ENCODE measurements at places on chromosomes 3 and 15.

- DNase-seq: no peak
Measured at GRCh38 chr3:30273304-30274072, 332.9 kb upstream of the TGFBR2 start.

- no peak for DNase-seq
Measured at GRCh38 chr3:36447061-36447460, 66.8 kb downstream of the STAC start.

- DNase-seq: peak; percentile 78
Measured at GRCh38 chr3:49132437-49133225, at the start of gene LAMB2. Gene LAMB2, minus strand, starts transcription at chr3:49133050. Its CDS starts 183 bp downstream, at chr3:49132867.

DNA sequence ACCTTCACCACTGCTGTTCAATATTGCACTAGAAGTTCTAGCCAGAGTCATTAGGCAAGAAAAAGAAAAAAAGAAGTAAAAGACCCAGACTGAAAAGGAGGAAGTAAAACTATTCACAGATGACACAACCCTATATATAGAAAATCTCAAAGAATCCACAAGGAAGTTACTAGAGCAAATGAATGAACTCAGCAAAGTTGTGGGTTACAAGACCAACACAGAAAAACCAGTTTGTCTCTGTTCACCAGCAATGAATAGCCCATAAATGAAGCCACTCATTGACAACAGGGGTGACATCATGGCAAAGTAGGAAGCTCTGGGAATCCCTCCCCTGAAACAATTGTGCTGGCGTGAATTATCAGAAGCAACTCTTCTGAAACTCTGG is 4.6 kb downstream of the CFAP100 start:
- DNase-seq: peak; percentile 74

- no peak for DNase-seq
Measured at GRCh38 chr3:10272977-10273376, 19.8 kb downstream of the GHRL start.

- no peak for DNase-seq
Measured at GRCh38 chr15:91132079-91132478, 32.0 kb downstream of the SV2B start.

GRCh38 chr3:164406281-164406680 is 672.0 kb downstream of the SI start:
- DNase-seq: no peak

Measured in epithelial cell of esophagus (primary cell).